ENCODE measurements at places on chromosomes 3 and 15.

DNA sequence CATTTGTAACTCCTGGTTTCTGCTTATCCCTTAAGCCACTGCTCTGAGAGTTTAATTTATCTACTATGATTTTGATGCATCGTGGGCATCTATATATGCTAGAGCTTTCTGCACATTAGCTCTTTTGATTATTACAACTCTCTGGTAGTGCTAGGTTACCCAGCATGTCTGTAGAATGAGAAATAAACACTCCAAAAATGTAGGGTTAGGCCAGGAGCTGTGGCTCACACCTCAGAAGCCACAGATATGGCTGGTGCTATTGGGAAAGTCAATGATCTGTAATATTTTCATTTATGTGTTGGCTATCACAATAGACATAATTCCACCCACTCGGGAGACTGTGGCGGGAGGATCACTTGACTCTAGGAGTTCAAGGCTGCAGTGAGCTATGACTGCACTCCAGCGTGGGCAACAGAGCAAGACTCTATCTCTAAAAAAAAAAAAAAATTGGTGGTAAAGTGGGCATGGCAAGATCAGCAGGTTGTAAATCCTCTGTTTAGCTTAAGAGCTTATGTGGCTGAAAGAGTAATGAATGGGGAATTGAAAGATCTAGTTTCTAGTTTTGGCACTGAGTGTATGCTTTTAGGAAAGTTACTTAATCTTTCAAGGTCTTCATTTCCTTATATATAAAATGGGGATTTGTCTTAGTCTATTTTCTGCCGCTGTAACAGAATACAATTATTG lies 6.3 kb downstream of the TIGIT start:
- DNase-seq = no peak

DNA sequence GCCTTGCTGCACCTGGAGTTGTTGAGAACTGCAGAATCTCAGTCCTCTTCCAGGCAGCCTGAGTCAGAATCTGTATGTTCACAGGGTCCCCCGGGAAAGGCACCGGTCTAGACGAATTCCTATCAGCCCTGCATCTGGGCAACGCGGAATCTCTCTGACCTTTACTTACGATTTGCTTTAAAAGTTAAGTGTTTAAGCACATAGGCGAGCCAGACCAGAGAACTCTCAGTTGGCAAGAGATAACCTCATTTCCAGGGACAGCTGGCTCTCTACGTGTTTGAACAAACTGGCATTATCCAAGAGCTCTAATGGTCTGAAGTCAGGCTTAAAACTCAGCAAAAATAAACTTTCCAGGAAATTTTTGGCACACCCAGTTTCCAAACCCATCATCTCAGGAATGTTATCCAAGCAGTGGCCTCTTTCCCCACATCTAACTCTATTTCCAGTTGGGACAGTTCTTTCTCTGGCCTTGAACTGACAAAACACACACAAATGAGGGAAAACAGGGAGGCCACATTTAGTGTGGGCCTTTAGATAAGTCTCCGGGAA lies 53.4 kb downstream of the HES1 start:
- DNase-seq = no peak

- no peak for DNase-seq
Observed at GRCh38 chr3:195692781-195693427, 27.9 kb upstream of the MUC20 start.

DNA sequence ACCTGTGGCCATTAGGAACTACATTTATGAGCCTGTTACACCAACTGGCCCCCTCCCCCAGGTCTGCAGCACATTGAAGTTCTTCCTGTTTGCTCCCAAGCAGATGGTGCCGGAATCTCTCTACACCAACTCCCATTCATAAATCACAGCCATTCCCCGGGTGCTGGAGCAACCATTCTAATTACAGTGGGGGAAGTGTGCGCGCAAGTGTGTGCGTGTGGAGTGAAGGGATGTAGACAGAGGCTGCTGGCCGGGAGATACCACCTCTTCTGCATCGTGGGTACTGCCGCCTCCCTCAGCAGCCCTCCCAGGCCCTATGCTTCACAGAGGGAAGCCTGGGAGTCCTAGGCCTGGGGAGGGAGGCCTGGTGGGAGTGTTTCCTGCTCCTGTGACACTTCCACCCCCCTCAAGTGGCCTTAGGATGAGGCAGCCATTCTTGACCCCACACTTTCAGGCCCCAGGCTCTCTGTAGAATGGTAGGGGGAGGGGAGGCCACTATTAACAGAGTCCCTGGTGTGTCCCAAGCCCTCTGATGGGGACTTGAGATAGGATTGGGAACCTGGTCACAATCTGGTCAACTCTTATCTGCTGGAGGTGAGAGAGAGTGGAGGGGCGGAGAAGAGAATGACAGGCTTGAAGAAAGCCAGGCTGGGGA lies 69.1 kb downstream of the MAGEF1 start:
- DNase-seq = no peak

- DNase-seq = no peak
Observed at GRCh38 chr15:99108993-99109392, 4.1 kb downstream of the SYNM start.

- no peak for DNase-seq
Observed at GRCh38 chr3:46573701-46574100, 7.6 kb upstream of the LRRC2 start.

DNA sequence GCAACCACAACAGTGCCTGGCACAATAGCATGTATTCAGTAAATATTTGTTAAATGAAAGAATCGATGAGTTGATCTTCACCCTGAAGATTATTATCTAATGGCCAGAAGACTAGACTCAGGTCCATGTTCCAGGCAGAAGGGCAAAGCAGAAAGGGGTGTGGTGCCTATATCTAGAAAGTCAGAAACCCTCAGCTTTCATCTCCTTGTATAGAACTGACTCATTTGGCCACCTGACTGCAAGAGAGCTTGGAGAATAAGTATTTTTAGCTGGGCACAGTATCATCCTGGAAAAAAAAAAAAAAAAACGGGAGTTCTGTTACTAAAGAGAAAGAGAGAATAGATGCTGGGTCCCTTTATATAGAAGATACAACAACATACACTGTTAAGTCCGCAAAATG lies 69.7 kb upstream of the SPRED1 start:
- no peak for DNase-seq

GRCh38 chr3:48617559-48617958 lies 4.0 kb downstream of the TMEM89 start:
- DNase-seq = peak; percentile 11

DNA sequence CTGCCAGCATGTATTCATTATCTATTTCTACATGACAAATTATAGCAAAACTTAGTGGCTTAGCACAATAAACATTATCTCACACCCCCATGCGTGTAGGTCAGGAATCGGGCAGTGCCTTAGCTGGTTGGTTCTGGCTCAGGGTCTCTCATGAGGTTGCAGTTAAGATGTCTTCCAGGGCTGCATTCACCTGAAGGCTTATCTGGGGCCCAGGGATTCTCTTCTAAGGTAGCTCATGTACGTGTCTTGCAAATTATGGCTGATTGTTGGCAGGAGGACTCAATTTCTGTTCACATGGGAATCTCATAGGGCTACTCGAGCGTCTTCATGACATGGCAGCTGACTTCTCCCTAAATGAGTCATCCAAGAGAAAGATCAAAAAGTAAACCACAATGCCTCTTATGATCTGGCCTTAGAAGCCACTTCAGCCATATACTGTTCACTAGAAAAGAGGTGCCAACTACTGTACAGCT lies 42.9 kb upstream of the TSC22D2 start:
- peak; percentile 53 for DNase-seq

DNA sequence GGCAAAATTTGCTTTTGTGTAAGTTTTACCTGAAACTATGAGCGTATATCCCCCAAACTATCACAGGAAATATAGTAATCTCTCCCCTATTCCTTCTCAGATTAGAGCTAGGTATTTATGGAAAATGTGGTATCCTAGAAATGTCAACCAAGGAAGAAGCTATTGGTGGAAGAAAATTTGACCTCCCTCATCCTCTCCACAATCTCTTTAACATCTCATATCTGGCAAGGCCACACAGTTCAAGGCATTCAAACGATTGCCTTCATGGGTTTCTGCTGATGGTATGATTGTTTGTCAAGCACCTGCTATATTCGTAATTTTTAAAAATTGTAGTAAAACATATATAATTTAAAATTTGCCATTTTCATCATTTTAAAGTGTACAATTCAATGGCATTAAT lies 27.5 kb upstream of the DRD3 start:
- DNase-seq = no peak

DNA sequence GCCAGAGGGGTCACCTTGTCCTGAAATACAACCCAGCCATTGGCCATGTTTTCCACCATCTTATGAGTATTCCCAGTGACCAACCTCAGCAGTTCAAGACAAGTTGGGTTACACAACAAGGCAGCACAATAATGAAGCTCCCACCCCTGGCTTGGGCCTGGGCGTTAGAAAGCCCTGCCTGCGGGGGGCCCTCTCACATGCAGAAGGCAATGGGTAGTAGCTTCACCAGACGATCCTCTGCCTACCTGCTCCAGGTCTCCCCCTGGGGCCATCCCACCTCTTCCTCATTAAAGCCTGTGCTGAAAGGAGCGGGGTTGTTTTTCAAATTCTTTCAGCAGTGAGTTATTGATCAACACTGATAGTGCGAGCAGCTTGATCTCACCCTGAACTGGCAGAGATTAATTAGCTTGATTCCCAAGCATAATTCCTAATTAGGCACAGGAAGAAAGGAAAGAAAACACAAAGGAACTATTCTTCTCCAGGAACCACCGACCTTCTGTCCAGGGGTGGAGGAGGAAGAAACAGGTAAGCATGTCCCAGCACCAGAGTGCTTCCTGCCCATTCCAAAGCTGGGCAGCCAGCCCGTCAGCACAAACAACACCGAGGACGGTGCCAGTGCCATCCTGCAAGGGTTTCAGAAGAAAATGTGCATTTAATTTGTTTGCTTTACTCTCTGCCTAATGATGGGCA lies 79.7 kb upstream of the CGNL1 start:
- DNase-seq = no peak

DNA sequence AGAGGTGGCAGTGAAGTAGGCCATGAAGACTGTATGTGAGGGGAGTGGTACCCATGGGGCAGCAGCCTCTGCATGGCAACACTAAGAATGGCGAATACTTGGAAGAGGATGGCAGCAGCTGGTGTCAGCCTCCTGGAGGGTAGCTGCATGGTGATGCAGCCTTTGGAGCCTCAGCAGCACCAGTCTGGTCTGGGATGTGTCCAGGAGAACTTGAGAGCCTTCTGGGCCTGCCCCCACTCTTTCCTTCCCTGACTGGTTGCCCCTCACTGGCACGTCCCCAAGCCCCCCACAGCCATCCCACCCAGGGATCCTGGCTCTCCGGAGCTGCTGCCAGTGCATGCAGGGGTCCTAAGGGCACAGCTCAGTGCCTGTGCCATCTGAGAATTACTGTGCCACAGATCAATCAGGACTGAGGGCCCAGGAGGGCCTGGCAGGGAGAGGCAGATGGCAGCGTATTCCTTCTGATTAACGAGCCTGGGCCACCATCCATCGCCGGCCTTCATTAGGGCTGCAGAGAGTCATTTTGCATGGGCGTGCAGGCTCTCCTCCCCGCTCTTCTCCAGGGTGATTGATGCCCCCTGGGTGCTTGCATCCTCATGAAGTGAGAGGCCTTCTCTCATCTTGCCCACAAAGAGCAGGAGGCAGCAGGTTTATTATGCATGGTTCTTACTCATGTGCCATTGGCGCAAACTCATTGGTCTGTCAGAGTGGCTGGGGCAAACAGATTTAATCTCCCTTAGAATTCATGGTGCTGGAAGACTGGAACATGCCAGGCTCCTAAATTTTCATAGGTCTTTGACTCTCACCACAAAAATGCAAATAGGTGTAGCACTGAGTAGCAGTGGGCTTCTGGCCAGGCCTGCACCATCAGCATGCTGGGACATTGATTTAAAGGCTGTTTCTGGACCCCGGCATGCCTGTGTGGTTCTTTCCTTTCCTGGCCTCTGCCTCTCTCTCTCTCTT lies 116.8 kb downstream of the EPHB1 start:
- DNase-seq = no peak

DNA sequence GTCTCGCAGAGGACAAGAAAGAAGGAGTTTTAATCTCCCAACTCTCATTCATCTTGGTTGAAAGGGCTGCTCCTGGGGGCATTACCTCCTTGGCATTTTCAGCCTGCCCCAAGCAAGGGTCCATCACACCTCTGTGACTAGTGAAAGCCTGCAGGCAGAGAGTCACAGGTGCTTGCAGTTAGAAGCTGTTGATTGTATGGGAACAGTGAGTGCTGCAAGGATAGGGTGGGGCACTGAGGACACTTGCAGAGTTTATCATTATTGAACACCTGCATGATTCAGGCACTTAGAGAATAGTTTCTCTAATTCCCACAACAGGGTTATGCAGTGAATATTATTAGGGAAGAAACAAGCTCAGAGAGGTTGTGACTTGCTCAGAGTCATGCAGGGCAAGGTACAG lies 41.7 kb upstream of the IGF2BP2 start:
- DNase-seq = no peak

DNA sequence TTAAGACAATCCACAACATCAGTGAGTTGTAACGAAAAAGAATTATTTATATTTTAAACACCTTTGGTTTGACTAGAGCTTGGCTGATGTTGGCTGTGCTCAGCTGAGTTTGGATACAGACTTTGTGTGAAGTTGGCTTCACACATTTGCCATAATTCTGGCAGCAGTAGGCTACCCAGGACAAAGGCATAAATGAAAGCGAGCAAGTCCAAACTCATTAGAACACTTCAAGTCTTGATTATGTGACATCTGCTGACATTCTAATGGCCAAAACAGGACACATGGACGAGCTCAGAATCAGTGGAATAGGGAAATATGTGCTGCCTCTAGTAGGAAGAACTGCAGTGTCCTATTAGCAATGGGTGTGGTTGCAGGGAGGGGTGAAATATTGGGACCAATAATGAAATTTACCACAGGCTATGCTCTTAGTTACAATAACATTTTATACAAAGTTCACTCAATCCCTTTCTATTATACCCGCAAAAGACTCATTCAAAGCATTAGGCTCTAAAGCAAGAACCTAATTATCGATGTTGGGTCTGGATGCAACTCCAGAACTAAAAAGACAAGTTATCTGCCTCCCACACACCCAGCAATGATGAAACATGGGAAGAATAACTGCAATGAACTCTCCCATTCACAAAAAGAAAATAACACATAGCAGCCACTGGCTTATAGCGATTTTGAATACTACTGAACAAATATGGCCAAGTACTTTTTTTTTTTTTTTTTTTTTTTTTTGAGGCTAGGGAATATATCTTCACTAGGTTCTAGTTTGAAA lies 493.9 kb upstream of the RASGRP1 start:
- DNase-seq = peak; percentile 15

DNA sequence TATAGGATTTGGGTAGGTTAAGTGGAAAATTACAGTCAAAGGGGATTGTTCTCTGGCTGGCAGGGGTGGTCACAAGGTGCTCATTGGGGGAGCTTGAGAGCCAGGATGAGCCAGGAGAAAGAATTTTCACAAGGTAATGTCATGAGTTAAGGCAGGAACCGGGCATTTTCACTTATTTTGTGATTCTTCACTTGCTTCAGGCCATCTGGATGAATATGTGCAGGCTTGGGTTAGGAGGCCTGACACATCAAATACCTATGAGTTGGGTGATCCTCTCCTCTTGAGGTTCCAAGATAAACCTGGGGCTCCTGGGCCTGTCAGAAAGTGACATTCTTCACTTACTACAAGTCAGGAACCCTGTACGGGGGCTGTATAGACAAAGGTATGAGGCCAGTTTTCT lies 68.7 kb downstream of the CD200 start:
- no peak for DNase-seq
